ENCODE measurements at places on chromosomes 7 and 10.

DNA sequence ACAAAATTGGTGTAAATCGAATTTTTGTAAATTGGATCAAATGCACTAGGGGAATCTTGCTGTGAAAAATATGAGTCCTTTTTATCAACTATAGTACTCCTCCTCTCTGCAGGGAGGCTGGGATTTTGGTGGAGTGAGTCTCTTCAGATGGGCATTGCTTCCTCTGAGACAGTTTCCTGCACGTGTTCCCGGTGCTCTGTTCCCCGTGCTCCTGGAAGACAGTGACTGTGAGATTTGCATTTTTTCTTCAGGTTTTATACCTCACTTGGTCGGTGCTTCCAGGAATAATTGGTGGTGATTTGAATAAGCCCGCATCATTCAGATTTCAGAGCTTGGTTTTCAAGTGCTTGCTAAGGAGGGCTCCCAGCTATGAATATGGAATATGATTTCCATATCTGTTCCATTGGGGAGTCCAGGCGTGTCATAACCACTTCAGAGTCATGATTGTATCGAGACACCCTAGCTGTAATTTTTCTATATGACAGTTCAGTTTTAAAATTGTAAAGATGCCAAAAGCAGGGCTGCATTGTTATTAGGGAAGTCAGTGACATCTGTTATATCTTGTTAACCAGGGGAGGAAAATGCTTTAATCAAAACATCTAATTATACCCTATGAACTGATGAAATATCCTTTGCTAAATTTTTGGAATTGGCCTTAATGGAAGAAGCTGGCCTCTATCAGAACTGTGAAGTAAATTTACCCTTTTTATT is 12.3 kb downstream of the AUTS2 start:
- DNase-seq, result no peak

DNA sequence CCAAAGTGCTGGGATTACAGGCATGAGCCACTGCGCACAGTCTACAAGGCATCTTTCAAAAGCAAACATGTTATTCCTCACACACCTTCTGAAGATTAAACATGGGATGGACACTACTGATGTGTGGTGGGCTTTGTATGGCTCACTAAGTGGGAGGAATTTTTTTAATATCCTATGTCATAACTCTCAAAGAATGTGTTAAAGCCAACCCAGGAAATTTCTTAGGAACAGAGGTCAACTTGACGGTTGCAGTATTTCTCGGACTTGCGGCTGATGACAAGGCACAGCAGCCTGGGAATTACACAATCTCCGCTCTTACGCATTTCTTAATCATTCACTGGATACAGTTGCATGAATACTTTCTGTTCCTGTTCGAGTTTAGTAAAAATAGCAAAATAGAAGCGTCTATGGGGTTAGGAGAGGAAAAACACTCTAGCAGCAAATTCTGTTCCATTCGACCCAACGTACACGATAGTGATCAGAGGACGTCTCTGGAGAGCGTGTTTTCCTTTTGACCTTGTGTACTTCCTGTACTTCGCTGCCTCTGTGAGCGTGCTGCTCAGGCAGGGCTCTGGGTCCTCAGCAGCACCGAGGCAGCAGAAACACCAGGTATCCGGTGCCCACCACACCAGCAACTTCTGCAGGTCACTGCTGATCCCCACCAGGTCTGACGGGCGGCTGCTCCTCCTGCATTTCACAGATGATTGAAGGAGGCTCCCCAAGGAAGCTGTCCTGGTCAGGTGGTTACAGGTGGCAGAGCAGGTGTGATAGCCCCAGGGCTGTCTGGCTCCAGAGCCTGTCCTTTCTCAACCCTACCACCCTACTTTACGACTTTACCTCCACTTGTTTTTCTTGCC is 26.4 kb upstream of the SRGN start:
- no peak for DNase-seq

DNA sequence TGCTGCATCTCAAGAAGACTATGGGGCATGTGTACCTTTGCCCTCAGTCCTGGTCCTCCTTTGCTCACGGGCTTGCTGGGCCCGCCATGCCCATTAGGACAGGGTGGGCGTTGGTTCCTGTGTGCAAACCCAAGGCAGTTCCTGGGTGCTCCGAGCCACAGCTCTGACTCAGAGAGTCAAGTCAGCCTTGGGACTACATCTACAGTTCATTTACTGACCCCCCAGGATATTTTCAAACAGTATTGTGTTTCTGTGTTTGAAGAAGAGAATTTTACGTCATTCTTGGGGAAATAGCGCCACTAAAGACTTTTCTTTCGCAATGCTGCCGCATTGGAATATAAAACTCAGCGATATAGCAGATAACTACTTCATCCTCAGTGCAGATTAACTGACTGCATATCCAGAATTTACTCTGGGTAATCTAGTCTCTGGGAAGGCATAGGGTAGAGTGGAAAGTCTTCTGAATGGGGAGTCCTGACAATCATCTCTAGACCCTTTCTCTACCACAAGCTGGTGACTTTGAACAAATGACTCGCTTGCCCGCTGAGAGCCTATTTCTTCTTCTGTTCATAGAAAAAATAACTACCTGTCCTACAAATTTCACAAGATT is 638.9 kb upstream of the FZD8 start:
- DNase-seq, result no peak

- no peak for DNase-seq
Measured at GRCh38 chr10:23818484-23818883, 379.6 kb downstream of the OTUD1 start.

GRCh38 chr7:133750287-133750686 is 376.9 kb upstream of the LRGUK start:
- DNase-seq, result no peak

GRCh38 chr10:33111488-33112051 is 153.5 kb upstream of the ITGB1 start:
- no peak for DNase-seq

DNA sequence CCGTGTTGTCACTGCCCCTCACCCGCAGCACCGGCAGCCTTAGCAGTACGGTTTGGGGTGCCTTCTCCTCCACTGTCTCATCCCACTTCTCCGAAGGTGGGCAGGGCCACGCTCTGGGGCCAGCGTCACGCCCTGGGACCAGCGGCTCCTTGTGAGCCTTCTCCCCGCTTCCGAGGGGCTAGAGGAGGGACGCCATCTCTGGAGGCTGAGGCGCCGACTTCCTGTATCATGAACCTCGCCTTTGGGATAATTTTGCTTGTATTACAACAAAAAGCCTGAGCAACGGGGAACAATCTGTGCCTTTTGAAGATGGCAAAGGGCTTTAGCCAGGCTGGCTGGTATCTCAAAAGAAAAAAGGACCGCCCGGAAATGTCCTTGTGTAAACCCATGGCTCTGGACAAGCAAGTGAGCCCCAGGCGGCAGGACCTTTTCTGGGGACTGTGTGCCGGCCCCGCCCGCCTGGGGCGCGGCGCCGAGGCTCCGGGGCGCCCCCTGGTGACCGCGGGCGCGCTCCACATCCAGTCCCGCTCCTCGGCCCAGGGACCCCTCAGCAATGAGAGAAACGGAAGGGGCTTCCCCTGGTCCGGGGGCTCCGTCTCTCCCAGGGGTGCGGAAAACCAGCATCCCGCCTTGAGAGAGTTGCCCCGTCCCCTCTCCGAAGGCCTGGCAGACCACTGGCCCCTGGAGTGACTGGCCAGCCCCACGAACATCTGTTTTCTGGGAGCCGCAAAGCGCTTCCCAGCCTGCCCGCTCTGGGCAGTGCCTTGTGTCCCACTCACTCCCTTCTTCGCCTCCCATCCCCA is 3.8 kb downstream of the DEPP1 start:
- peak; percentile 59 for DNase-seq

GRCh38 chr10:12568391-12569009 is 219.2 kb downstream of the CAMK1D start:
- DNase-seq, result no peak

DNA sequence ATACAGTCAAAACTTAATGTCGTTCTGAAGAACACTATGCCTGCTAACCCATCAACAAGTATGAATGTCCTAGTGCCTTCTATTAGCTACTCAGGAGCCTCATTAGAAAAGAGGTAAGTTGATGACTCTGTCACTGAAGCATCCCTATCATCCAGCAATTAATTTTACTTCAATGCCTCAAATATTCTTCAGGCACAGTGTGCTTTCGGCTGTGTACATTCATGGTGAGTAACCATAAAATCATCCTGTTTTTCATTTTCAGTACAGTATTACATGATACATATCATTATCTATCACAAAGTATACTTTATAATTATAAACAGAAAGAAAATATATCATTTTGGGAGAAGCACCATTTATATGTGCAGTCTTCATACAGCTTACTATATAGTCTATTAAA is 495.5 kb upstream of the ZWINT start:
- DNase-seq, result no peak

GRCh38 chr10:61937631-61938351 is 36.3 kb downstream of the ARID5B start:
- DNase-seq, result no peak

GRCh38 chr7:108368466-108368865 is 87.8 kb downstream of the NRCAM start:
- no peak for DNase-seq

DNA sequence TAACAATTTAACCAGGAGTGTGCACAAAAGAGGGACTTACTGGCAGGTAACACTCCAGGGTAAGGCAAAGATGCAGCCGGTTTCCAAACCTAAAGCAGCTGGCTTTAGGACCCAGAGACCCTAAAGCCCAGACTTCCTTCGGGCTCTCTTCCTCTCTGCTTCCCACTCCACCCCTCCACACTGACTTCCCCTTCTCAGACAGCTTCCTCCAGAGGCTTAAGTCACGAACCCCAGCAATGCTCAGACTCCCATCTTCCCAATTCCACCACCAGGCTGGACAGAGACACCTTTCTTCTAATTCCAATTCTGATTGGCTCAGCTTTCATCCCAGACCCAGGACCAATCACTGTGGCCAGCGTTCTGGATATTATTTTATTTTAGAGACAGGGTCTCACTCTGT is 24.8 kb downstream of the STYXL1 start:
- DNase-seq, result no peak

DNA sequence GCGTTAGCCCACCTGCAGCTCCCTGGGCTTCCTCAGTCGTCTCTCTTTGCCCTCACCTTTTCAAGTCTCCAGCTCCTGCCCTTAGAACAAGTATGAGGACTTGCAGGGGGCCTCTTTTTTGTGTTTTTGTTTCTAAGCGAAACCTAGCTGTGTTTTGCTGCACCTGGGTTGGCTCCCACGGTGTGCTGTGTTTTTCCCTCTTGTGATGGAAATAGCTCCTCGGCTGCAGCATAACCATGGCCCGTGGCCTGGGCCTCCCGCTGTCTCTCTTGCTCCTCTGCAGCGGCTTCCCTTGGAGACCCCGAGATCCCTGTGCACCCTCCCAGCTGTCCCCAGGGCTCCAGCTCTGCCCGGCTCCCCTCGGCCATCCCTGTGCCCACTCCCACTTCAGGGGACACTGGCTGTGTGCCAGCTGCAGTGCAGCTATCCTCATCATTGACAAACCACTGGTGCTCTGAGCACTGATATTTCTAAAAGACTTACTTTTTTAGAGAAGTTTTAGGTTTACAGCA is 75.6 kb upstream of the TCERG1L start:
- DNase-seq, result no peak

DNA sequence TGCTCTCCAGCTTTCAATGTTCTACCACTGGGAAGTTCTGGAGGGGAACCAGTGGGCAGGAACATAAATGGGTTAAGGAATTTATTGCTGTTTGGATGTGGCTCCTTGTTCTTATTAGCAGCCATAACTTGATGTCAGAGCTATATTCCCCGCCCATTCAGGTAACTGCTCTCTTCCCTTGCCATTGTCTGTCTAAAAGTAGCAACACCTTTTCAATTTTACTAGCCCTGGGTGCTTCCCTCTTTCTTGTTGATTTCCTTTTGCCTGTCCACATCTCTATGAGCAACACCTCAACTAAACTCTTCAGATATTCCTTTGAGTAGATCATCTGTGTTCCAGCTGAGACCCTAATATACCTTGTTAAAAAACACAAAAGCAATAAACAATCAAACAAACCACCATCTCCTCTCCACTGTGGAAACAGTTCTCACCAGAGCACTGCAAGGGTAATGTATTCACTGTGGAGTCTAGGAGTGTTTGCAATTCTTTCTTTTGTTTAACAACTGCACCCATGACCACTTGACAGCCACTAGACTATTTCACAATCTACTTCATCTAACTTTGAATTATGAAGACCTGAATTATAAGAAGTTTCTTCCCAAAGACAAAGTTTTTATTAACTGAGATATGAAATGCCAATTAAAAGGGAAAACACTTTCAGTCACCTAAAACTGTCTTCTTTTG is 436.7 kb downstream of the IPMK start:
- no peak for DNase-seq

- no peak for DNase-seq
Measured at GRCh38 chr10:22986771-22987542, 59.1 kb downstream of the ARMC3 start.

Measured in activated CD8-positive, alpha-beta memory T cell treated with anti-CD3 and anti-CD28 coated beads for 48 hours (primary cell).